ENCODE measurements at places on chromosomes 1 and 21.

DNA sequence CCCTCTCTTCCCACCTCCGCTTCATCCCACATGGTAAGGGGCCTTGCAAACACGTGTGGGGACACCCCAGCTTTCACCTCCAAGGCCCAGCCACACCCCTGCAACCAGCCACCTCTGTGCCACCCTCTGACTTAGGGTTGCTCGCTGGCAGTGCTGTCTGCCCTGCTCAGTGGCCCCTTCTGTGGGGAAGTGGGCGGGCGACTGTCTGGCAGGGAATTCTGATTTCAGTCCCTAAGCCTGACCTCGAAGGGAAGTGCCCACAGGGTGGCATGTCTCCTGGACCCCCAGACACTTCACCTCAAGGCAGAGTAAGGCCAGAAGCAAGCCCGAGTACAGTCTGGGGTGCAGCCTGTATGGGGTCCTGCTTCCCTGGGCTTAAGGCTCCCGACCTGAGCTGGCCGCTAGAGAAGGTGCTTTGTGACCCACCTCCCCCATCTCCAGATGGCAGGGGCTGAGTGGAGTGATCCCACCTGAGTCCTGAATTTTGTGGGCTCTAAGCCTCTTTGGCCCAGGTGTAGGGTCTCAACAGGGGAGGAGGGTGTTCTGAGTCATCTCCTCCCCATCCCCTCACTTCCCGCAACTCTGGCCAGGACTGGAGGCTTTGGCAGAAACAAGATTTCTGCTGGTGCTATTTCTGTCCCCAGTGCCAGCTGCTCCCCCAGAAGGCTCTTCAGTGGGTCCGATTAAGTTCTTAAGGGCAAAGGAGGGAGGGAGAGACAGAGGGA lies 7.0 kb downstream of the RD3 start:
- no peak for DNase-seq

GRCh38 chr1:206540044-206540780 lies 32.9 kb downstream of the RASSF5 start:
- DNase-seq: no peak

GRCh38 chr1:3534803-3535637 lies 76.3 kb downstream of the MEGF6 start:
- no peak for DNase-seq

GRCh38 chr1:212147581-212148033 lies 112.1 kb downstream of the DTL start:
- no peak for DNase-seq

GRCh38 chr1:209063767-209064659 lies 519.5 kb upstream of the CAMK1G start:
- DNase-seq: no peak

DNA sequence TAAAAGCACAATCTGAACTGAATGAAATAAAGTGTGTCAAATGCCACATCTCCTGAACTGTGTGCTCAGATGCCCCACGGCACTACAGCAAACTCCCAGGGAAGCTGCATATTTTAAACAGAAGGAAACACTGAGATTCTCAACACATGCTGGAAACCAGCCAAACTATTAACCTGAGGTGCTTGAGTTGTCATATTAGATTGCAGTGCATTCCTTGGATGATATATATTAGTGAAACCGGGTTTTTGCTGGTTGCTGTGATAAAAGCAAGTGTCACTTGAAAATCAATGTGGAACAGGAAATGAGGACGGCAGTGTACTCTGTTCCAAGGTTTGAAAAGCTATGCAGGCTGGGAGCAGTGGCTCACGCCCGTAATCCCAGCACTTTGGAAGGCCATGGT lies 8.7 kb downstream of the SYNJ1 start:
- no peak for DNase-seq

DNA sequence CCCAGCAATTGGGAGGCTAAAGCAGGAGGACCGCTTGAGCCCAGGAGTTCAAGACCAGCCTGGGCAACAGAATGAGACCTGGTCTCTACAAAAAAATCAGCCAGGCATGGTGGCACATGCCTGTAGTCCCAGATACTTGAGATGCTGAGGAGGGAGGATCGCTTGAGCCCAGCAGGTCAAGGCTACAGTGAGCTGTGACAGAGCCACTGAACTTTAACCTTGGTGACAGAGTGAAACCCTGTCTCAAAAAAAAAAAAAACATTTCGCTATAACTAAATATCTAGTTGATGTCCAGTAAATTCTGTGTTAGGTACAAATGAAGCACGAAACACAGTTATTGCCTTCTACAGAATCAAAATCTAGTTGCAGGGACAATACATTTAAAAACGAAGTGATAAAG lies 95.7 kb upstream of the HP1BP3 start:
- no peak for DNase-seq

DNA sequence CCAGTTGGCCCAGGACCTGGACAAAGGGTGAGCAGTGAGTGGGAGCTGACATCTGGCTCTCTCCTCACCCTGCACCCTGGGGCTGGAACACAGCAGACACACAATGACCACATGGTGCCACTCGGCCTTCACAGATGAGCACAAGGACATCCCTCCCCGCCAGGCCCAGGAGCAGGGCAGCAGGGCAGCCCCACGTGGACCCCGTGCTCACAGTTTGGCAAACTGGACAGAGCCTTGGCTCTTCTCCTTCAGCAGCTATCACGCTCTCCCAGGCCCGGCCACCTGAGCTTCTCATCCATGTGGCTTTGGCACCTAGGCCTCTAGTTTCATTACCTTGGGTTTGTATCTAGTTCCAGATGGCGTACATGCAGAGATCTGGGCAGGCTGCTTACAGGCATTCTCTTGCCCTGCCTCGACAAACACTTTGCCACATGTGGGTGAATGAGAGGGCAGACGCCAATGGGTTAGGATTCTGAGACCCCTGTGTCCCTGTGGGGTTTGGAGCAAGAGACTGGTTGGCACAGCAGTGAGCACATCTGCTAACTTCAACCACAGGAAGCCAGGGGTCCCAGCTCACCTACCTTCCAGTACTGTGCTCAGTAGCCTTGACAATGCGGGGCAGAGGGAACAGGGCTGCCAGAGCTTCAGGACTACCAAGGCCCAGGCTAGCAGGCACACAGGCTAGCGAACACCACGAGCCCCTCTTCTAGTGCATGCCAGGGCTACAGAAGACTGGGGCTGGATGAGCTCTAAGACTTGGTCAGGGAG lies 3.4 kb upstream of the PTPRF start:
- no peak for DNase-seq

- DNase-seq: no peak
These were observed 30.3 kb downstream of the YARS1 start for GRCh38 chr1:32786856-32787255.

DNA sequence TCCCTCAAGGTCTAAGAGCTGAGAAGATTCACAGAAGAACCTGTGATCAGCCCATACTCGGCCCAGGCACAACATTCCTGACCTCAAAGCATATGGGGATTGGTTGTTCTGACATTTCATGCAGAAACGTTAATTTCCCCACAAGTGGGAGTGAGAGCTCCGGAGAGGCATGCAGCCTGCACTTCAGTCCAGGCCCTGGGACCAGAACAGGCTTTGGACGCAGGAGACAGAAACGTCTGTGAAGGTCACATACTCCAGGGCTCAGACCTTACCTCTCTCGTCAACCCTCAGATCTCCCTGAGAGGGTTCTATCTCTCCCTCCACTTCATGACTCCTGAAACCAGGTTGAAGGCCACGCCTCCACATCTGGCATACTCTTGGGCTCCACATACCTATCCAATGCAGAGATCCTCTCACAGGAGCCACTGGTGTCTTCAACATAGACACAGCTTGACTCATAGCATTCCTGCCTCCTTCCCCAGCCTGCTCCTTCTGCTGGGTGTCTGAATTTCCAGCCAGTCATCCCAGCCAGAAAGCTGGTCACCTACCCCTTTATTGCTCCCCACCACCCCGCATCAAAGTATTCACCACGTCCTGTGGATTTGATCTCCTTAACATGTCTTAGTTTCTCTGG lies 149.2 kb downstream of the OMA1 start:
- DNase-seq: no peak

- DNase-seq: no peak
These were observed 5.1 kb downstream of the KCNJ15 start for GRCh38 chr21:38261851-38262250.

- DNase-seq: no peak
These were observed 100.4 kb downstream of the ACBD6 start for GRCh38 chr1:180402001-180402400.

DNA sequence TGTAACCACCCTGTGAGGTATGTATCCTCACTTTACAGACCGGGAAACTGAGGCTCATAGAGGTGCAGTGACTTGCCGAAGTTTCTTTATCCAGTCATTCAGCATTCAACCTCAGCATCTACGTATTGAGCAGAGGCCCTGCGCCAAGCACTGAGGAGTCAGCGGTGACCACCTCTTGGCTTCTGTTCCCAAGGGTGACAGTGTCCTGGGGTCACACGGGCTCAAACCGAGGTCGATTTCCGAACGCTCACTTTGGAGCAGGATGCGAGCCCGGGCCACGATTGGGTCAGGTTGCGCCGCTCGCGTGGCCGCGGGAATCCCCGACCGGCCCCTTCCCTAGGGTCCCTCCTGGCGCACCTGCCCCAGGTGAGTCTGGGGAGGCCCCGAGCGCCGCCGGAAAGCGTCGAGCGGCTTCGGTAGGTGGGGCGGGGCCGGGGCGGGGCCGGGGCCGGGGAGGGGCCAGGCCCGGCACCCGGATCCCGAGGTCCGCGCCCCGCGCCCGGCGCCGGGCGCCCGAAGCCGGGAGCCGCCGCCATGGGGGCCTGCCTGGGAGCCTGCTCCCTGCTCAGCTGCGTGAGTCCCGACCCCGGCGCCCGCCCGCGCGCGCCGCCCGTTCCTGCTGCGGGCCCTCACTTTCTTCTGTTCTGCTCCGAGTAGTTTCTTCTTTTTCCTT lies at the start of gene SERINC2:
SERINC2 (plus strand) TSS at position 482 of the 673 bp plus-strand sequence; CDS start at position 535, 53 bp downstream.
- DNase-seq: peak; percentile 41

- DNase-seq: no peak
These were observed 37.8 kb downstream of the NID1 start for GRCh38 chr1:236027104-236027503.

DNA sequence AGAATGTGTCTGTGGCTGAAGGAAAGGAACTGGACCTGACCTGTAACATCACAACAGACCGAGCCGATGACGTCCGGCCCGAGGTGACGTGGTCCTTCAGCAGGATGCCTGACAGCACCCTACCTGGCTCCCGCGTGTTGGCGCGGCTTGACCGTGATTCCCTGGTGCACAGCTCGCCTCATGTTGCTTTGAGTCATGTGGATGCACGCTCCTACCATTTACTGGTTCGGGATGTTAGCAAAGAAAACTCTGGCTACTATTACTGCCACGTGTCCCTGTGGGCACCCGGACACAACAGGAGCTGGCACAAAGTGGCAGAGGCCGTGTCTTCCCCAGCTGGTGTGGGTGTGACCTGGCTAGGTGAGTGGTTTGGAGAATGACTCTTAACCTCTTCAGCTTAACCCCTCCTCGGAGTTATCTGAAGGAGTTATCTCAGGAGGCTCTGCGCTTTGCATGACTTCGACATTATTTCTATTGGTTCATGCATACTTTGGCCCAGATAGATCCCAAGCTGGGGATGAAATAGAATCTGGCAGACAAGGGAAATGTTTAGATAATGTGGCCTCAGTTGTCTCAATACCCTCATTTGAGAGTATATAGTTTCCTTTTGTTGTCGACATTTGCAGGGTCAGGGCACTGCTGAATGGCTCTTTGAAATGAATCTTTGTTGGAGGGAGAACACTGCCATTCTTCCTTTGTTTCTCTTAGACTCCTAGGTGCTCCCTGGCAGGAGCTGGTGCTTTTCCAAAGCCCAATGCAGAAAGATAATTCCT lies 39.7 kb downstream of the PTGFRN start:
- no peak for DNase-seq

GRCh38 chr1:28927266-28927647 lies 12.9 kb downstream of the EPB41 start:
- DNase-seq: no peak

GRCh38 chr1:17559615-17560419 lies 20.3 kb downstream of the ARHGEF10L start:
- no peak for DNase-seq

- no peak for DNase-seq
These were observed 5.5 kb upstream of the PTGER3 start for GRCh38 chr1:71053146-71053545.

GRCh38 chr1:63366908-63367214 lies 566 bp upstream of the ALG6 start:
- DNase-seq: no peak

DNA sequence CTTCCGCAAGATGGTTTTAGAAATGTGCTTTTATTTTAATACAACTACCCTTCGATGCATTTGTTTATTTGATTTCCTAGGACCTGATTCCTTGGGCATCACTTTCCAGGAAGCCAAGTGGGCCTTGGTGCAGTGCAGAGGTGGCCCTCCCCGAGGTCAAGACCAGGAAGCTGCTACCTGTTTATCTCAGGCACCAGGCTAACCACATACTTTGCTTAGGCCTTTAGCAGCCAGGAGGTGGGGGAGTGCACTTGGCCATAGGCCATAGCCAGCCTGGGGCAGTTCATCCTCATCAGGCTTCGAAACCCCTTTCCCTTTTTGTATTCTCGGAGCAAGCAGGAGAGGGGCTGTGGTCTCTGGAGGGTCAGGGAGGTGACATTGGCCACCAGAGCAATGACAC lies 45.4 kb downstream of the SMYD2 start:
- DNase-seq: no peak

- no peak for DNase-seq
These were observed 1.1 kb downstream of the PRRX1 start for GRCh38 chr1:170664828-170665612.

DNA sequence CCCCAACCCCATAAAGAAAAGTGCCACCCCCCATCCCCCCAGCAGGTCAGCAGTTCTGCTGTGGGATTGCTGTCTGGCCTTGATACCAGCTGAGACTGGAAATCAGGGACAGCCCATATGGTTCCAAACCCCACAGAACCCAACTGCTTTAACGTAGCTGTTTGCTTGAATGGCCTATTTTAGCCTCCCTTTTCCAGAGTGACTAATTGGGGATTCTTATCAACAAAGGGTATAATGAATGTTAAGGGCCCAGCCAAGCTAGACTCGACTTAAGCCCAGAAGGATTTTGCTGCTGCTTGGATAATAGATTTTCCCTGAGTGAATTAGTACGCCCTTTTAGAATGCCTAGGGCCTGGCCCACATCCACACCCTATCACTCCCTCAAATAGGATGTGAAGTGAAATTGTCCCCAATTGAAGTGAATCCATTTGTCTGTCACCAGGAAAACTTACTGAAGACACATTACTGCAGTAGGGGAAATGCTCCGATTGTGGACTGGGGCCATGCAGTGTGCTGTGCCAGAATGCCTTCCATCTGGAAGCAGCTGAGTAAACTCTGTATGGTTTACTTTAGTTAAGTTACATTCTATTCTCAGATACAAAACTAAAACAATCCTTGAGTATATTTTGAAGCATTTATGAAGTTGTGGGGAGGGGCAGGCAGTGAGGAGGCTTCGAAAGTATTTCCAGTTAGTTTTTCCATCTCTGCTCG lies 156.9 kb downstream of the DHRS3 start:
- no peak for DNase-seq

GRCh38 chr1:156860113-156860627 lies 495 bp upstream of the NTRK1 start:
- peak; percentile 52 for DNase-seq

- DNase-seq: no peak
These were observed 81.1 kb downstream of the TENT5C start for GRCh38 chr1:117686907-117687306.

Data from NCI-H1930 (cell line).